NCI-H1105 (cell line): ENCODE measurements at places on chromosomes 4 and X.

DNA sequence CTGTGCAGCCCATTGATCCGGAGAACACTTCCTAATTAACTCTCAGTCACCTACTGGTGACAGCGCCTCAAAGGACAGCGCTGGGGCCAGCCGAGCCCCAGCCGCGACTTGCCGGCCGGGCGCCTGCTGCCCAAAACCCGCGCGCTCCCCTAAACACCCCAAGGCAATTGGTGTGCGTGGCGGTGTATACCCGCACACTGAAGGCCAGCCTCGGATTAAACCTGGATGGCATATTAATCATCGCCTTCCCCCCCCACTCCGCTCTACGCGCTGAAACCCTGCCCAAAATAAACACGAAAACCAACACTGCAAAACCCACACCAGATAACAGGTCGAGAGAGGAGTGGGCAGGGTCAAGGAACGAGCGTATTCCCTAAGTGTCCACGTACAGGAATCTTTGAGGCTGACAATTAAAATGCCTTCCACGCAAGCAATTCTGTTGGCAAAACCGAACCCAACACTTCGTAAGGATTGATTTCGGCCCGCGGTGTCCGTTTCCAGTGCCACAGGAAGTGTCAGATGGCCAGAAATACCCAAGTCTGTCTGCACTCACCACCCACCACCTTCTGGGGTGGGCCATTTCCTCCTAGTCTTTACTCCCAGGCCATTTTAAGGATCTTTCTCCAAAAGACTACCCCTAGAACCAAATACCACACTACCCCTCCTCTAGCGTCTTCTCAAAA, 2.7 kb downstream of the BCOR start:
- no peak for DNase-seq

DNA sequence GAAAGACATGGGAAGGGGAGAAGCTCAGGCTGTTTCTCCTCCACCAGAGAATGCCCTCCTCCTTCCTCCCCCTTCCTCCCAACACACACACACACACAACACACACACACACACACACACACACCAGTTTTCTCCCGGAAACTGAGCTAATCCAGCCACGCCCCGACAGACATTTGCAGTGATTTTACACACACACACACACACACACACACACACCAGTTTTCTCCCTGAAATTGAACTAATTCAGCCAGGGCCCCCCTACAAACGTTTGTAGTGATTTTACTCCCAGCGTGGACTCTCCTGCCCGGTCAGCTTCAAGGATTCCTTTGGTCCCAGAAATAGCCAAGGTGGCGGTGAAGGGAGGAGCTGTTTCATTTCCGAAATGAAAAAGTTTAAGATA, 32.9 kb upstream of the STX18 start:
- DNase-seq: no peak

- DNase-seq: peak; percentile 5
Observed at GRCh38 chrX:74383611-74384010, 37.7 kb upstream of the SLC16A2 start.

GRCh38 chrX:66677430-66677829, 38.6 kb upstream of the EDA2R start:
- no peak for DNase-seq

DNA sequence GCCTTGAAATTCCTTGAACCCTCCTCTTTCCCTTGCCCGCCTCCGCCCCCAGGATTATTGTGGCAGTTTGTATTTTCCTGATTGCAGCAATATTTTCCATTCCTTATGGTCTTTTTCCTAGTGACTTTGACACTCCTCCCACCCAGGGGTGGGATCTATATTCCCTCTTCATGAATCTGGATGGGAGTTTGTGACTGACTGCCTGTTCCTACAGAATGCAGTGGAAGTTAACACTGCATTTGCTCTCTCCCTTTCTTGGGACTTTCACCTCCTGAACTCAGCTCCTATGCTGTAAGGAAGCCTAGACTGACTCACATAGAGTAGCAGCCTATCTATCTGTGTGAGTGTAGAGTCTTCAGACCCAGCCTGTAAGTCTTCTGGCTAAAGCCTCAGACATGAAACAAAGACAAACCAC, 2.2 kb downstream of the FUNDC2 start:
- no peak for DNase-seq

DNA sequence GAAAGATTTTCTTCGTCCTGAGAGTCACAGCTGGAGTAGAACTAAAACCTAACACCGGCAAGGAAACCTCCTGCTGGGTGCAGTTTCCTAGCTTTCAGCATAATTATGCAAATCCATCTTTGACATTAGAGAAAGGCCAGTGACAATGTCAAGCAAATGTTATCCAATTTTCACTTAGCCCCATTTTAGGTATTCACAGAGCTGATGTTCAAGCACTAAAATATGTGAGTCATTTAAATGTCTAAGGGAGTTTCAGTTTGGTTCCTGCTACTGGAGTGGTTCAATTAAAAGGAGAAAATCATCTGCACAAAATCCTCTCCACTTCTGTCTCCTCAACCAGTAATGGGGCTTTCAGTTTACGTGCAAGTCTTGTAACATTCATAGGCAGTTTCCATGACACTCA, 37.1 kb upstream of the AMOT start:
- no peak for DNase-seq

DNA sequence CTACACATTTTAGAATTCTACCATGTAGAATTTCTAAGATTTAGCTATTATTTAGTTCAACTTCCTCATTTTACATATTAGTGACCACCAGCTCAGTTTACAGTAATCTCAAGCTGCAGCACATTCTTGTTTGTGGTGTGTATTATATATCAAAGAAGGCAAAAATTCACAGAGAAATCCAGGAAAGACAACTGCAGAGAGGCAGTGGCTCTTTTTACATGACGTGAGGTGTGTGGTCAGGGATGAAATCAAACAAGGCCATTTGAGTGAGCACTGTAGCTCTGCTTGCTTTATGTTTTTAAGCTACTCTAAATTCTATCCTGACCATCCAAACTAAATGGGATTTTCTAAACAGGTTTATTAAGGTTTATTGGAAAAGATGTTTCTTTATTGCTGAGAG, 71.1 kb downstream of the COL25A1 start:
- no peak for DNase-seq

DNA sequence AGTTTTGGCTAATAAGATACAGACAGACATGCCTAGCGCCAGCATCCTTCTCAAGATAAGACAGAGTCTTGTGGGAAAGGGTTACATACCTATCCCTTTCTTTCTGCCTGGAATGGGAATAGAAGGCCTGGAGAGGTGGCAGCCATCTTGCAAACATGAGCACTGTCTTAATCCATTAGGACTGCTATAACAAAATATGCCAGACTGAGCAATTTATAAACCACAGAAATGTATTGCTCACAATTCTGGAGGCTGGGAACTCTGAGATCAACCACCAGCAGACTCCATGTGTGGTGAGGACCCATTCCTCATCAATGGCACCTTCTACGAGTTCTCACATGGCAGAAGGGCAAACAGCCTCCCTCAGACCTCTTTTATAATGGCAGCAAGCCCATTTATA, 26.5 kb upstream of the NEIL3 start:
- no peak for DNase-seq

GRCh38 chrX:40579900-40580536, 752 bp upstream of the ATP6AP2 start:
- DNase-seq: no peak

GRCh38 chr4:851701-852430, 25.9 kb upstream of the CPLX1 start:
- DNase-seq: no peak

DNA sequence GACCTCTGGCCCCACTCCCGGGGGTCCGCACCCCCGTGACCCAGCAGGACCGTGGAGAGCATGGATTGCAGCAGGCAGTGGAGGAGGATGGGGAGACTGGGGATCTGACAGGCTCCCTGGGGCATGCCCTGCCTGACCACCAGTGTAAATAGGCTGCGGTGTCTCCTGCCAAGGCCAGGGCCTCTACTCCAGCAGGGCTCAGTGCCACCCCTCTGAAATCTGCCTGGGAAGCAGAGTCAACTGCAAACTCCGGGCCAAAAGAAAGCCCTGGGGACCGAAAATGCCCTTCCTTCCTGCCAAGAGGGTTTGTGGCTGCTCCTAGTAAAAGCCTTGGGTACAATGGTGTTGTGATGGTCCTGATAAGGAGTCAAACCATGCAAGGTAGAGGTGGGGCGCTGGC, 6.4 kb downstream of the ADRA2C start:
- no peak for DNase-seq

DNA sequence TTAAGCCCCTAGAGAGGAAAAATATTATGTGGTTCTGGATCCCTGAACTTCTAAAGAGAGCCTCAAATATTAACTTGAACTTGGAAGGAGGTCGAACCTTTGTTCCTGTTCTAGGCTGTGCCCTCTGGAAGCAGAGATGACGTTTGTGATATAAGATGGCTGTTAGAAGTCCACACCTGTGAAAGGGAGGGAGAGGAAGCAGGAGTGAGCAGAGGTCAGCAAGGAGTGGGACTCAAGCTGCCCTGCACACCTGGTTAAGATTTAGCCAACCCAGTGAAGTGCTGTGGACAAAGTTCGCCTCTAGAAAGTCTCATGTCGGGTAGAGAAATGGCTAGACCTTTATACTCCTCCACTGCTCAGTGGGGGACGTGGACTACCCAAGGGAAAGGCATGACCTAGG, 566.2 kb downstream of the MID1IP1 start:
- DNase-seq: no peak

DNA sequence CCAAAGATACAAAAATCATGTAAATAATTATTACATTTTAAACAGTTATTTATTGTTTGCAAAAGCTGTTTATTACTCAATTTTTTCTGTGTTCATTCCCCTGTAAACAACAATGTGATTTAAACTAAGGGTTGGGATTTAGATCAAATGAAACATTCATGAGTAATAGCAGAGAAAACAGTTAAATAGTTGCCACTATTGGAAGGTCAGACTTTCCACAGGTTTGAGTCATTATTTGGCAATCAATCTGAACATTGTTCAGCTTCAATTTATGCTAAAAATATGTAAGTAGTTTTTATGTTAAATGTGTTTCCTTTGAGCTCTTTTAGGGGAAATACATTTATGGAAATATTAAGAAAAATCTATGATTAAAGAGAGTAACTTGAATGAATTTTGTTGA, 144.9 kb downstream of the STIM2 start:
- no peak for DNase-seq

DNA sequence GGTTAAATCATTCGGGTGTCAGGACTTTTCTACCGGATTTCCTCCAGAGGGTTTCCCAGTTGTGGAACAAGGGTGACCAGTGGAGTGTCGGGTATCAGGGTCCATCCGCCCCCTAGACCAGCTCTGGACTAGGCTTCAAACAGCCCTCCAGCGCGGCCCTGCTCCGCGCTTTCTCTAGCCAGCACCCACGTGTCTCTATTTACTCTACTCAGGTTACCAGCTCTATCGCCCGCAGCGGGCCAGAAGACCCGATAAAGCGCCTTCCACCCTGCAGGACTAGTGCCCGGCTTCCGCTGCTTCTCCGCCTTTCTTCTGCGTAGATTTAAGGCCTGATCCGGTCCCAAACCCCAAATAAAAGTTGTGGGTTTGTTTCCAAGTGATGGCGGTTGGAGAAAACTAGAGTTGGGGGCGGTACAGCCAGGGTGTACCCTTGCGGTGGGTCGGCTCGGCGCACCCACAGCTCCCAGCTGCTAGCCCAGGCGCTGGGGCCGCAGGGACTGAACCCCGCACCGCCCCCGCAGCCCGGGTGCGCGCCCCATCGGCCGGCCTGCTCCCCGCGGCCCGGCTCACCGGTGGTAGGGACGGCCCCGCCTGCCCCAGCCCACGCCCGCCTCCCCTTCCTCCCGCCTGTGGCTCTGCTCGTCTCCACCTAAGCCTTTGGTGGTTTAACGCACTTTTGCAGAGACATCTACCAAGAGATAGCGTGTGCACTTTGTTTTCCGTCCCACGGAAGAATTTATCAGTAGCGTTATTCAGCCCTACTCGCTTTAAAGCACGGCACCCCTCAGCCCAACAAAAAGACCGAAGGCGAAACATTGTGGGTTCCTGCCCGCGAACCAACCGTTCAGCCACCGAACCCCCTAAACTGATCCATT, 2.1 kb downstream of the LEF1 start:
- peak; percentile 26 for DNase-seq

GRCh38 chr4:1463088-1463926, 57.1 kb upstream of the NKX1-1 start:
- DNase-seq: no peak

DNA sequence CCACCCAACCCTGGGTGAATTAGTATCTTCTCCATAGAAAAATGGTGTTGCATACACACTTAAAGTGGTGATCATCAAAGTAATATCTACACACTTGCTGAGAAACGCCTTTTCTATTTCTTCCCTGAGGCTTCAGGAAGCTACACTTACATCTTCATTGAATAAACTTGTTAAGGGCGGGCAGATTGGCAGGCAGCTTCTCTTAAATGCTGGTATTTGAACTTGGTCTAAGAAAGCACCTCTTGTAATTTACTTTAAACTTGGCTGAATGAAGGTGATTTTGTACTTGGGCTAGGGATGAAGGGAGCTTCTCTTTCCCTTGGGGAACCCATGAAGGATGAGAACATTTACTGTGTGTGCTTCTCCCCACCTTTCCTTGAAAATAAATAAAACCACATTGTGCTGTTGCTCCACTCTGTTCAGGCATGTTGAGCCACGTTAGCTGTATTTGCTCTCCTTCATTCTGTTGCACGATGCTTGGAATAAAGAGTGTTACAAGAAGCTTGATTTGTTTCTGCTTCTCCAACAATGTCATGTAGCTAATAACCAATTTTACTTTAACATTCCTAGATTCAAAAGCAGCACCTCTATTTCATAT, 430.1 kb downstream of the ANKRD50 start:
- no peak for DNase-seq

DNA sequence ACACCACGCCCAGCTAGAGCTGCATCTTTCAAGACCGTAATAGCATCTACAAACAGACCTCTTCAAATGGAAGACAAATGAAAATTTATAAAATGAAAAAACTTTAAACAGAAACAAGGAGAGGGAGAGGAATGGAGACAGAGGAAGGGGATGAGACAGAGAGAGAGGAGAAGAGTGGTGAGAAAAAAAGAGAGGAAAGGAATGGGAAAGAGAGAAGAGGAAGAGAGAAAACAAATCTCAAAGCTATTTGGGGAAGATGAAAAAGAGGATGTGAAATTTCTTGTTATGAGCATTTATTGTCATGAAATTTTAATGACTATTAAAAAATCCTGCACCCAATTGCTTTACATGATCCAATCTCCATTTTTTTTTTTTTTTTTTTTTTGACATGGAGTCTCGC, 726.9 kb downstream of the GRID2 start:
- no peak for DNase-seq

DNA sequence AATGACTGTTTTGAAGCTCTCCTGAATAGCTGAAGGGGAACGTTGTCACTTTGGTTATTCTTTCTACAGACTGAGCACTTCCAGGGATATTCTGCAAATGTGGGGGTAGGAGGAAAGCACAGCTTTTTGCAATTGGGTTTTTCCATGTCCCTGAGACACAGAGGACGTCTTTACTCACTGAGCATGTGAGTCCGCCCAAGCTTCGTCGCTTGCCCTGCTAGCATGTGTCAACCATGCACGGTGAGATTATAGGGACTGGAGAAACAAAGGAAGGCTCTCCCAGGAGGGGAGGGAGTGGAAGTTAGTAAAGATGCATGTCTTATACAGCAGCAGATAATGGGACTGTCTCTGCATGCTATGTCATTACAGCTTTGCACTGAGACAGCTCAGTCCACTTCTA, 111.5 kb upstream of the SFRP2 start:
- DNase-seq: no peak
